ENCODE measurements at places on chromosomes 2 and 18. TPM values are rescaled to one million over a fixed set of nuclear protein-coding genes. Genes with fewer than 3 reads are reported as not detected.

Gene REG3G
- 3.2 TPM for polyA plus RNA-seq

DNA sequence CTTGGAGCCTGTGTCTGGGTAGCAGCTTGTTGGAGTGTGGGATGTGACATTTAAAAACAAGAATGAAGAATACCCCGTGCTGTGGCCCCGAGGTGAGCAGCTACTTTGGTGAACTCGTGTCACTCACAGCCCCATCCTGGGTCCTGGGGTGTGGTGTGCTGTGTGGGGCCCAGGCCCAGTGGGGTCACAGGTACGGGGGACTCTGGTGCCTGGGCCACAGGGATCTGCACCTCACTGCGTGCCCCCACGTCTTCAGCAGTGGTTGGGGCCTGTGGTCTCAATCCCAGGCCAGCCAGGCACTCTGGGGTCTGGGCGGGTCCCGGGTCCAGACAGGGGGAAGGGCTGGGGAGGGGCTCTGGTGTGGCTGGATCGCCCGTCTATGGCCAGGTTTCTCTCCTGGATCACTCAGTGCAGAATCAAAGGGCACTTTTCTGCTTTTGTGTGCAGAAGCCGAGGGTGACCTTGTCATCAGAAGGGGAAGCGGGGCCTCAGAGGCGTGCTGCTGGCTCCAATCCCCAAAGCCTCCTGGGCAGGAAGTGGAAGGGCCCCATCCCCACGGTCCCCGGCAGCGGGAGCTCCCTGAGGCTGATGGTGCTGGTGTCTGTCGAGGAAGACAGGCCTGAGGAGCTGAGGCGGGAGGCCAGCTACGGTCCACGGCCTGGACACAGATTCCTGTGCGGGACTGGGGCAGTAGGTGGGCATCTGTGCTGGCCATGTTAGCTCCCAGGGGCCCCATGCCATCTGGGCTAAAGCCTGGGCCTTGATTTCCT is 1.4 kb downstream of the GPR35 start:
- H3K27ac ChIP-seq: peak overlapping the region; percentile 37
- no peak overlapping the region for H3K4me3 ChIP-seq
- peak; percentile 85 for DNase-seq

Gene SMIM21
- polyA plus RNA-seq: 0.04 TPM

- H3K4me1 ChIP-seq: peaks cover 2% of the 10 kb centered on the region
- no peak overlapping the region for H3K4me3 ChIP-seq
- no peak overlapping the region for H3K27ac ChIP-seq
These were observed 12.4 kb upstream of the ANKRD44 start for GRCh38 chr2:197322724-197323720.

Gene PTPRN
- not detected for polyA plus RNA-seq

Gene EFEMP1
- polyA plus RNA-seq: 21.0 TPM

DNA sequence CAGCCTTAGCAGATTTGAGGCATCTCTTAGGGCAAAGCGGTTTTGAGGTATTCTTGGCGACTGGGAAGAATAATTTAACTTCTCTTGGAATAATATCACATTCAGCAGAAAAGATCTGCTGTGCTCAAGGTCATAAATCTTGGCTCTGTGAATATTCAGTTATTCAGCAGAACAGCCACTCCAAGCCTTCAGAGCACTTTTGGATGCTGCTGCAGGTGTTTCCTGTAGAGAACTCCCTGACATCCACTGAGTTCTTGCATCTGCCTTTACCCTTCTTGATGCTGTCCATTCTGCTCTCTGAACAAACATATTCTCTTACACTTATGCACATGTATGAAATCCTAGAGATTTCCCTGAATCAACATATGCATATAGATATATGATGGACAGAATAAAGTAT is 390.3 kb downstream of the NRXN1 start:
- H3K27me3 ChIP-seq: no peaks in the 10 kb centered on the region
- no peaks in the 10 kb centered on the region for H3K4me1 ChIP-seq
- no peaks in the 10 kb centered on the region for H3K36me3 ChIP-seq
- DNase-seq: no peak
- no peak overlapping the region for H3K4me3 ChIP-seq

DNA sequence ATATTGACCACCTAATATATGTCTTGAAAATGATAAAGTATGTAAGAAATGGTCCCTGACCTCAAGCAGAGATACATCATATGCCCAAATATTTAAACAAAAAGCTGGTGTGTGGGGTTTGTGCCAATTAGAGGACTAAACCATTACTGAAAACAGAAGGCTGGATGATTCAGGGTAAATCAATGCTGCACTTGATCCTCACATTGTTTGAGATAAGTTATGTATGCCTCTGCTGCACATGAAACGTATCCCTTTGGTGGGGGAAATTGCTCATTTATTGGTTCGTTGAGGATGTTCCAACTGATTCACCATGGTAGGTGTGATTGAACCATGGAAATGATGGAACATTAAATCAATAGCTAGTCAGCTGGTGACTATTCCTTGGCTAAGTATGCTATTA is 24.7 kb upstream of the DARS1 start:
- H3K4me3 ChIP-seq: no peak overlapping the region
- H3K27me3 ChIP-seq: no peaks in the 10 kb centered on the region

Gene GKN2
- 0.30 TPM for polyA plus RNA-seq

Gene MAL
- 1.6 TPM for polyA plus RNA-seq

- no peaks in the 10 kb centered on the region for H3K27me3 ChIP-seq
- no peaks in the 10 kb centered on the region for H3K36me3 ChIP-seq
- DNase-seq: no peak
These were observed 590 bp downstream of the MDH1 start for GRCh38 chr2:63589148-63589958.

Gene NDC80
- polyA plus RNA-seq: 16.0 TPM

- no peak overlapping the region for H3K4me3 ChIP-seq
- no peaks in the 10 kb centered on the region for H3K4me1 ChIP-seq
- no peak for DNase-seq
- no peaks in the 10 kb centered on the region for H3K27me3 ChIP-seq
- no peak overlapping the region for H3K27ac ChIP-seq
- no peaks in the 10 kb centered on the region for H3K36me3 ChIP-seq
These were observed 60.9 kb downstream of the METTL4 start for GRCh38 chr18:2510416-2510815.

Gene GAL3ST2
- 0.04 TPM for polyA plus RNA-seq

Gene RTN4
- polyA plus RNA-seq: 163 TPM

DNA sequence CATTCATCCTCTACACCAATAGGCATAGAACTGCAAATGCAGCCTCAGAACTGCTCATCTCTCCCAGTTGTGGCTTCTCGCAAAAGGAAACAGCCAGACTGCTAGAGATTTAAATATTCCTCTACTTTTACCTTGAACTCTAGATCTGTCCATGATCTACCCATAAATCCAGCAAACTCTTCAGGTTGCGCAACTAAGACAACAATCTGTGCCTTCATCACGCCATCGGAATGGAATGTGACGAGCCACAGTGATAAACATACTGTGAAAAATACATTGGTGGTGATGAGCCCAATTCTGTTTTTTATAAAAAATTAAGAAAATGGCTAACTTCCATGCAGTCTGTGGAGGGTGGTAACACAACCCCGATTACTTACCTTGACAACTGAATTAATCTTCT is 626.7 kb downstream of the LRRTM4 start:
- no peaks in the 10 kb centered on the region for H3K27me3 ChIP-seq
- no peak overlapping the region for H3K27ac ChIP-seq
- H3K4me3 ChIP-seq: no peak overlapping the region
- no peaks in the 10 kb centered on the region for H3K4me1 ChIP-seq
- DNase-seq: no peak
- no peaks in the 10 kb centered on the region for H3K36me3 ChIP-seq
